Activated CD8-positive, alpha-beta memory T cell treated with anti-CD3 and anti-CD28 coated beads for 24 hours (primary cell): ENCODE measurements at places on chromosomes 16 and 17.

- no peak for DNase-seq
Observed at GRCh38 chr17:14436266-14436665, 135.4 kb downstream of the HS3ST3B1 start.

GRCh38 chr16:3961449-3961849 is 80.9 kb upstream of the CREBBP start:
- DNase-seq: no peak

DNA sequence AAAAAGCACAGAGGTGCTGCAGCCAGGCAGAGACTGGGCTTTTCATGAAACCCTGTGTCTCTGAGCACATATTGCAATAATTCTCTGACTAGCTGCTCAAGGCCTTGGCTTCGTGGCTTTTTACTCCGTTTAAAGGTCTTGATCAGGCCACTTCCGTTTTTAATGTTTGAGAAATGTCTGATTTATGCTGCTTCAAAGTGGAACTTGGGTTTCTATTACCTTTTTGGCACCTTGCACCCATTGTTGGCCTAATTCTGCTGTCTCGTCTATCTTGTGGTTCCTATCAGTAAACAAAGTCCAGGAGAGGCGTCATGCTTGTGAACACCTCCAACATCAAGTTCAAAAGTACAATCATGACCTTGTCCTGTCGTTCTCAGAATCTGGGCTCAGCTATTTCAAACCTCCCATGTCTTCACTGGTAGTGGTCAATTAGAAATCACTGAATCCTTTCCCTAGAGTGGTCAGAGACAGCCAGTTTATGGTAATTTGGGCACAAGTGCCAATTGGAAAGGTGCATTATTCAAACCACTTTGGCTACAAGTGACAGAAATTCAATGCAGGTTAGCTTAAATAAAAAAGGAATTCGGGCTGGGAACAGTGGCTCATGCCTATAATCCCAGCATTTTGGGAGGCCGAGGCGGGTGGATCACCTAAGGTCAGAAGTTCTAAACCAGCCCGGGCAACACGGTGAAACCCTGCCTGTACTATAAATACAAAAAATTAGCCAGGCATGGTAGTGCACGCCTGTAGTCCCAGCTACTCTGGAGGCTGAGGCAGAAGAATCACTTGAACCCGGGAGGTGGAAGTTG is 33.3 kb upstream of the METTL9 start:
- DNase-seq: peak; percentile 55

DNA sequence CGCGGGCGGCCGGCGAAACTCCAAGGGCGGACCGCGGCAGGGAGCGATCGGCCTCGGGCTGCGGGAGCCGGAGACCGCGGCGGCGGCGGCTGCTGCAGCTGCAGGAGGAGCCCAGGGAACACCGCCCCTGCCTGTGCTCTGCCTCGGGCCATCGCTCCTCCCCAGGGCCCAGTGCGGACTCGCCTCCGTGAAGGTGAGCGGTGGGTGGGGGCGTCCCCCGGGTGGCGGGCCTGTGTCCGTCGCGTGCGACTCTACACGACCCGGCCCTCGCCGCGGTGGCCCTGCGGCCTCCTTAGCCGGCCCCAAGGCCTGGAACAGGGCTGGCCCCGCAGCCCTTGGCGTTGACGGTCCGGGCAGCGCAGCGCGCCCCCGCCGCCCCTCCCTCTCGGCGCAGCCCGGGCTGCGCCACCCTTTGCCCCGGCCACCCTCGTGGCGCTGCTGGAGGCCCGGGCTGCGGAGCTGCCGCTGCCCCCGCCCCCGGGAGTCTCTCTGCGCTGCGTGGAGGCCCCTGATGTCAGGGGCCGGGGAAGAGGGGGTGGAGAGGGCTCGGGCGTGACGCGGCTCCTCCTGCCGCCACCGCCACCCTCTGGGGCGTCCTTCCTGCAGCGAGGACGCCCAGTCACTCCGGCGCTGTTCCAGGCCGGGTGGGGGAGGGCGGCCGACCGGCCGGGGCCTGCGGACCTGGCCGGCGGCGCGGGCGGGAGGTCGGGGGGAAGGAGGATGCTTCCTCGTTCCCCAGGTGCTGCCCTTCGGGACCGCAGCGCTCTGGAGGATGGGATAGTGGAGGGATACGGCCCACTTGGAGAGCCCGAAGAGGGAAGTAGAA is 485 bp downstream of the DYNLL2 start:
- DNase-seq: peak; percentile 85

- DNase-seq: no peak
Observed at GRCh38 chr17:7515911-7516610, 31.9 kb downstream of the POLR2A start.

- DNase-seq: no peak
Observed at GRCh38 chr17:49214676-49215360, 4.3 kb downstream of the ABI3 start.

DNA sequence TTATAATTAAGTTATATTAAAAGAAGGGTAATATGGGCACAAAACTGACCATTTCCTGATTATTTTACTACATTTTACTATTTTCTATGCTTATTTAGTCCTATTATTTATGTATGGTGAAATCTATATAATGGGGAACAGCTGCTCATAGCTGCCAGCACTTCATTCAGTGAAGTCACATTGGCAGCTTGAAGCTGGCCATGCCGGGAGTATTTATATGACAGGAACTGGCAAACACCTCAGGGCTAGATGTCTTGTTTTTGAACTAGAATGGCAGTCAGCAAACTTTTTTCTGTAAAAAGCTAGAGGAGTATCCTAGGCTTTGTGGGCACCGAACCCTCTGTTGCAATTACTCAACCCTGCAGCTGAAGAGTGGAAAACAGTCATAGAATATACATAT is 104.1 kb downstream of the CDH13 start:
- DNase-seq: no peak

GRCh38 chr17:5819396-5819795 is 235.1 kb upstream of the NLRP1 start:
- DNase-seq: no peak

DNA sequence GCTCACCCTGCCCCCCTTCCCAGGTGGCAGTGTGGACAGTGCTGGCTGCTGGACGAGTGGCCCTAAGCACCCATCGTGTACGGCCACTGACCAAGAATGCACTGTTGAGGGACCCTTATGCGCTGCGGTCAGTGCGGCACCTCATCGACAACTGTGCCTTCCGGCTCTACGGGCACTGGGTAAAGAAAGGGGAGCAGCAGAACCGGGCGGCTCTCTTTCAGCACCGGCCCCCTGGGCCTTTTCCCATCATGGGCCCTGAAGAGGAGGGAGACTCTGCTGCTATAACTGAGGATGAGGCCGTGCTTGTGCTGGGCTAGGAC is 5.1 kb downstream of the CFAP119 start:
- DNase-seq: no peak

GRCh38 chr16:89407282-89407924 is 83.0 kb downstream of the ANKRD11 start:
- DNase-seq: no peak

- DNase-seq: no peak
Observed at GRCh38 chr17:72687886-72688285, 404.6 kb downstream of the SLC39A11 start.

GRCh38 chr16:84041881-84042280 is 714 bp downstream of the SLC38A8 start:
- no peak for DNase-seq

- DNase-seq: no peak
Observed at GRCh38 chr16:87337262-87337771, 20.1 kb upstream of the C16orf95 start.

DNA sequence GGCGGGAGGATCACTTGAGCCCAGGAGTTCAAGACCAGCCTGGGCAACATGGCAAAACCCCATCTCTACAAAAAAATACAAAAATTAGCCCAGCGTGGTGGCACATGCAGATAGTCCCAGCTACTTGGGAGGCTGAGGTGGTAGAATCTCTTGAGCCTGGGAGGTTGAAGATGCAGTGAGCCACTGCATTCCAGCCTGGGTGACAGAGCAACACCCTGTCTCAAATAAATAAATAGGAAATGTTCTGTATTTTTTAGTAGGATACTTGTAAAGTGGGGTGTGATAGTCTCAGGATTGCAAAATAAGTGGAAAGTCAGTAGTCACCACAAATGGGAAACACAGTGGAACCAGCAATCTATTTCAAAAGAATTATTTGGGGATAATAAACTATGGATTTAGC is 4.0 kb downstream of the RSPRY1 start:
- no peak for DNase-seq

DNA sequence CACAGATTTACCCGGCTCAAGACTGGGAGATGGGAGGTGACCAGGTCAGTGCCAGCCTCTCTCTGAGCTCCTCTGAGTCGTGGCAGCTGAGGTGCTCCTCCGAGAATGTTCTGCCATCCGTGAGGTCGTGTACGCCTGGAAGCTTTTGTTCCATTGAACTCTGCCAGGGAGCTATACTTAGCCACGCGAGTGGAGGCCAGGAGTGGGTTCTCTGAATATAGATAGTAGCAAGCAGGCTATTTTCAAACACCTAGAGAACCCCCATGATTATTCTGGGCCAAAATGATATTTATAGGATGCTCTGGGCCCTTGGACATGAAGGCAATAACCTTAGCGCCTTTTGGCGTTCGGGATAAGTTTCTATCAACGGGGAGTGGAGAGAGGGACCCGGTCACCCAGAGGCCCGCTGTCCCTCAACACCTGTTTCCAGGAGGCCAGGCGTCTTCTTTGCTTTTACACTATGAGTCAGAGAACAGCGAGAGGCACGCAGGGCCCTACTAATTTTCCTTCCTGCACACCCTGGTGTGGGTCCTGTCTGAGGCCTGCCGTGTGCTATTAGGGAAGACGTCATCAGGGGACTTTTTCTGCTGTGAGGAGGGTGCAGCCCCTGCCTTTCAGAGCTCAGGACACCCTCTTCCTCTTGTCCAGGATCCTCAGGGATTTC is 11.0 kb upstream of the MVD start:
- no peak for DNase-seq

DNA sequence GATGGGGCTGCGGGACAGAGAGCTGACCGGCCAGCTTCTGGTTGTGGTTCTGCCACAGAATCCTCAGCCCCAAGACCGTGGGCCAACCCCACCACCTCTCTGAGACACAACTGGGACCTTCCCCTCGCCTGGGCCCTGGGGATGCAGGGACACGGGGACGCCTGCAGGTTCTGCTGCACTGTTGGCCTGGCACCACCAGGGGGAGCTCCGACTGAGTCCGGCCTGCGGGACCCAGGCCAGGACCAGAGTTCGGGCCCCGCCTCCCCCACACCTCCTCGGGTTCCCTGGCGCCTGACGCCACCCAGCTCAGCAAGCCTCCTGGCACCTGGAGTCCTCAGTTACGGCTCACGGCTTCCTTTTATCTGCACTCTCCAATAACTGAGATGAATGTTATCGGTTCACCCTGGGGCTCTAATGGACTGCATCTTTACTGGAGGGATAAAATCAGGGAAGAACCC is 27.3 kb downstream of the TBC1D16 start:
- DNase-seq: peak; percentile 92

- no peak for DNase-seq
Observed at GRCh38 chr17:3762922-3763776, 37.8 kb downstream of the ITGAE start.

- DNase-seq: peak; percentile 51
Observed at GRCh38 chr17:83192161-83192788, 112.9 kb downstream of the METRNL start.

- no peak for DNase-seq
Observed at GRCh38 chr17:40060887-40061608, 1.7 kb upstream of the THRA start.

DNA sequence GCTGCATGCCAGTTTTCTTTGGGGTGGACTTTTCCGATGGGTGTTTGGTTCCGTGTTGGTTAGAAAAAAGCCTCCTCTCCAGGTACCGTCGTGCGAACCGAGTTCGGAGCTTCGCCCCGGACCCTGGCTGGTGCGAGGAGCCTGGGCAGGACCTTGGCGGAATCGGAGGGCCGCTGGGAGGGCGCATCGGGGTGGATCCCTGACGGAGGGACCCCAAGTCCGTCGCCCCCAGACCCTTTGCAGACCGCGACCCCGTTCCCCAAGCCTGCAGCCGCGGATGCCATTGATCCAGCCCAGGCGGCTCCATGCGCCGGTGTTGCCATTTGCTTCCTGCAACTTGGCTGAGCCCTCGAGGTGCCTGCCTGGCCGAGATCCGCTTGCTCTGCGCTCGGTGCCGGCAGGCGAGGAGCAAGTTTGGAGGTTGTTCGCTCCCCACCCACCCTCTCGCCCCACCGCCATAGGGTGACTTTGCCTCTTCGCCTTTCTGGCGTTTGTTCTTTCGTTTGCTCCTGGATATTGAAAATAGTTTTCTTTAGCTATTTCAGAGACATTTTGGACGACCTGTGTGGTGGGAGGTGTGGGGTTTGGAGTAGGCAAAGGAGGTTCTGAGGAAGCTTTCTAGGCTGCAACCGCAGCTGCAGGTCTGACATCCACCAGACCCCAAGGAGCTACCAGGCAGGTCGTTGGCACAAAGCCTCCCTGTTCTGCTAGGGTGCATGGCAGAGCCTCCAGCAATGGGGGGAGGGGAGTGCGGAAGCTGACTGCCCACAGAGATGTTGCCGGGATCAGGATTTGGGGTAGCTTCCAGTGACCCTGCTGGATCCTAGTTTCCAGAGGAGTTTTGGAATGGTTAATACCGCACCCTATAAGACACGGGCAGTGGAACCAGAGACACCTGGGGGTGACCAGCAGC is 58.2 kb downstream of the RAP1GAP2 start:
- DNase-seq: peak; percentile 64

DNA sequence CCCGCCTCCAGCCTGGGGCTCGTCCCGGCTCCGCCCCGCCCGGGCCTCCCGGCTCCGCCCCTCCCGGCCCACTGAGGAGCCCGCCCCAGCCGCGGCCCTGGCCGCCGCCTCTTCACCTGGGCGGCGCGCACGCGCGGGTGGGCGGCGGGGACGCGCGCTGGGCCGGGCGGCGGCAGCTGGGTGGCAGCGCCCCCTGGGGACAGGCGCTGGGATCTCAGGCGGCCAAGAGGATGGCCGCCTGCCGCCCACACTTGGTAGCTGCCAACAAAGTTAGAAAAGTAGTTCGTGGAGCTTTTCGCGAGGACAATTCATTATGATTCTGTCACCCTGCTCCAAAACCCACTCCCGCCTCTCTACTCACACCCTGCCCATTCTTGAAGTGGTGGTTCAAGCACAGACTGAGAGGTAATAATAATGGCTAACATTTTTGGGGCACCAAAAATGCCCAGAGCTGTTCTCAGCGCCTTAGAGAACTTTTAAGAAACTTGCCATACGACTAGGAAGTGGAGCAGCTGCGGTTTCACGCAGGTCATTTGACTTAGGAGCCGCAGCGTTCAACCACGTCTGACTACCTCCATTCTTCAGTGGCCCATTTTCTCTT is 340 bp upstream of the MYO1D start:
- peak; percentile 96 for DNase-seq

GRCh38 chr17:72134608-72135394 is 14.0 kb downstream of the SOX9 start:
- DNase-seq: no peak

DNA sequence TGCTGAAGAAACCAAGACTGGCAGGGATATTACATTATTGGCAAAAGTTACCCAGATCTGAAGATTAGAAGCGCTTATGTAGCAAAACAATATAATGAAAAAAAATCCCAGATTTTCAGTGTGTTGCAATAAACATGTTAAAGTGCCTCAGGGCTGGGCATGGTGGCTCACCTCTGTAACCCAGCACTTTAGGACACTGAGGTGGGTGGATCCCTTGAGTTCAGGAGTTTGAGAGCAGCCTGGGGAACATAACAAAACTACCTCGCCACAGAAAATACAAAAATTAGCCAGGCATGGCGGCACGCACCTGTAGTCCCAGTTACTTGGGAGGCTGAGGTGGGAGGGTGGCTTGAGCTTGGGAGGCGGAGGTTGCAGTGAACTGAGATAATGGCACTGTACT is 6.8 kb downstream of the ZNF207 start:
- no peak for DNase-seq
